ENCODE measurements at places on chromosomes 16 and 17.

DNA sequence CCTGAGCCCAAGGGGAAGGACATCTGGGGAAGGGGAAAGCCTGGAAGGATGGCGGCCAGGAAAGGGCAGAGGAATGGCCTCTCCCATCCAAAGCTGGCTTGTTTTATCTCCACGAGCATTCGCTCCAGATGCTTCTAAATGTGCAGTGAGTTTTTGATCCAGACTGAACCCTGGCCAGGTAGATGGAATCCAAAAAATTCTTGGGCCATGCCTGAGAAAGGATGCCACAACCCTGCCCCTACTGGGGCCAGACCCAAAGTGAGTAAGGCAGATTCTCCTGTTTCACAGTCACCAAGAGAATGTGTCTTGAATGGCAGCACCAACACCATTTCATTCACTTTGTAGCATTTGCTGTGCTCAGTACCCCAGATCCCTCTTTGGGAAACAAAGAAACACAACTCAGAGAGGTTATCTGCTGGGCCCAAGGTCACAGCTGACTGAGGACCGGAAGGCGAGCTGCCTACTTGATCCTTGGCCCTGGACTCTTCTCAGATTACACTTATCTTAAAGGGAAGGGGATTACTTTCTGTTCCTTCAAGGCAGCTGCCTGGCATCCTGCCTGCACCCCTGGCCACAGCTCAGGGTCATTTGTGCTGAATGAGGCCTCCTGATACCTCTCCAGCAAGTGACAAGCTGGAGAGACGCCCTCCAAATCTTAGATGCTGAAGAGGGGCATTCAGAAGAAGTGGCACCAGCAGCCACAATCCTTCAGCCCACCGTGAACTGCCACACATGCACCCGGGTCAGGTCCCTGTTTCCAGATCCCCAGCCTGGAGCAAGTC, 3.6 kb downstream of the LRRC75A start:
- ATAC-seq = no peak

DNA sequence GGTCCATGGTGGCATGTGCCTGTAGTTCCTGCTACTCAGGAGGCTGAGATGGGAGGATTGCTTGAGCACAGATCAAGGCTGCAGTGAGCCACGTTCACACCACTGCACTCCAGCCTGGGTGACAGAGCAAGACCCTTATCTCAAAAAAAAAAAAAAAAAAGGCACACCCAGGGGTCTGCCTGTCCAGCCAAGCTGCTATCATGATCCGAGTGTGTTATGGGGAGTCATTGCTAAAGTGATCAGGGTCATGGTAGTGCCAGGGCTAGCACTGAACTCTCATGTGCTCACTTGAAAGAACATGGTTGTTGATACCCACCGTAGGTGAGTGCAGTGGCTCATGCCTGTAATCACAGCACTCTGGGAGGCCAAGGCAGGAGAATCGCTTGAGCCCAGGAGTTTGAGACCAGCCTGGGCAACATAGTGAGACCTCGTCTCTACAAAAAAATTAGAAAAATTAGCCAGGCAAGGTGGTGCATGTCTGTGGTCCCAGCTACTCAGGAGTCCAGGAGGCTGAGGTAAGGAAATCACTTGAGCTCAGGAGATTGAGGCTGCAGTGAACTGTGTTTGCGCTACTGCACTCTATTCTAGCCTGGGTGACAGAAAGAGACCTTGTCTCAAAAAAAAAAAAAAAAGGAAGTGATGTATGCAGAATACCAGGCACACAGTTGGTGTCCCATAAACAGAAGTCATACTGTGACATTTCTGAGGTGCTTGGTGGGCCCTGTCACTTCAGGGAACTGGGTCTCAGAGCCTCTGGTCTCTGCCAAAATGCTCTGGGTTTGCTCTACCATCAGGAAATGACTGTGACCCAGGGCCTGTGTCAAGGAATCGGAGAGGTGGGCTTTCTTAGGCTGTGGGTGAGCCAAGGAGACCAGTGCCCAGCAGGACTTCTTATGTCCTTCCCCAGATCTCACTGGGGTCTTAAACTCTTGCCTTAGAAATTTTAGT, 2.2 kb downstream of the PRM1 start:
- no peak for ATAC-seq

DNA sequence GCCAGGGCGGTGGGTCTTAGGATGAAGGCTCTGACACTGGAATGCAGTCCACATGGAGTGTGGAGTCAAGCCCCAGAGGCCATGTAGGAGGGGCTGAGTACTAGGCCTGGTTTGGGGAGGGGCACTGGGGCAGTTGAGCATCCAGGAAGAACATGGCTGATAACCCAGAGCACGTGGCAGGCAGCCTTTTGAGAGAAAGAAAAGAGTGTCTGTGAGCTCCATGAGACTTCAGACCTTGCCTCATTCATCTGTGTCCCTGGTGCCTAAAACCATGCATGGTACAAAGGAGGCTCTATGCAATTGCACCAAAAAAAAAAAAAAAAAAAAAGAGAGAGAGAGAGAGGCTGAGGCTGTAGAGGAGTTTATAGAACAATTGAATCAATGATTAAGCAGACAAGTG, 14.6 kb downstream of the SLC46A1 start:
- no peak for ATAC-seq

GRCh38 chr16:85767531-85767930, 16.6 kb upstream of the C16orf74 start:
- ATAC-seq = peak; percentile 95

DNA sequence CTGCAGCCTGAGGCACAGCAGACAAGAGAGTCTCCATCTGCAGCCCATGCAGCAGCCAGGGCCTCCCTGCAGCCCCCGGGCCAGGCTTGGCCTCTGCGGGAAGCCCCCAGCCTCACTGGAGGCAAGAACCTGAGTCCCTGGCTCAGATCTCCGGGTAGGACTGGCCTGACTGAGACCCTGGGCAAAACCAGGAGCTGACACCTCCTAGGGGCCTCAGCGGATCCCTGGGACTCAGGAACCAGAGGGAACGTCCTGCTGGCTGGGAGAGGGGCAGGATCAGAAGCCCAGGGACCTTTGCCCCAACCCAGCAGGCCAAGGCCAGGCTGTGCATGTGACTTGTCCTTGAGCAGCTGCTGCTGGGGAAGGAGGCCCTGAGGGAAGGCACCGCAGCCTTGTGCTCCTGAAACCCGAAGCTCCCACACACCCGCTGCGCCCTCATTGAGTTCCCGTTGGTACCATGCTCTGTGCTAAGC, 1.7 kb upstream of the PRSS21 start:
- ATAC-seq = no peak

Measured in SK-N-SH treated with all-trans-retinoic acid at 6 μM for 48 hours (cell line).